ENCODE measurements at places on chromosomes 6 and 20.

GRCh38 chr6:149990212-149990660 is 26.5 kb downstream of the ULBP1 start:
- DNase-seq: no peak

- DNase-seq: no peak
Observed at GRCh38 chr20:33005908-33006775, 1.4 kb upstream of the BPIFB2 start.

GRCh38 chr6:145139140-145139850 is 596.0 kb downstream of the EPM2A start:
- no peak for DNase-seq

GRCh38 chr20:19881080-19881840 is 123.2 kb downstream of the RIN2 start:
- no peak for DNase-seq

- DNase-seq: no peak
Observed at GRCh38 chr20:46770330-46771194, 61.1 kb downstream of the SLC2A10 start.

GRCh38 chr20:17205084-17205813 is 21.6 kb upstream of the PCSK2 start:
- DNase-seq: no peak

DNA sequence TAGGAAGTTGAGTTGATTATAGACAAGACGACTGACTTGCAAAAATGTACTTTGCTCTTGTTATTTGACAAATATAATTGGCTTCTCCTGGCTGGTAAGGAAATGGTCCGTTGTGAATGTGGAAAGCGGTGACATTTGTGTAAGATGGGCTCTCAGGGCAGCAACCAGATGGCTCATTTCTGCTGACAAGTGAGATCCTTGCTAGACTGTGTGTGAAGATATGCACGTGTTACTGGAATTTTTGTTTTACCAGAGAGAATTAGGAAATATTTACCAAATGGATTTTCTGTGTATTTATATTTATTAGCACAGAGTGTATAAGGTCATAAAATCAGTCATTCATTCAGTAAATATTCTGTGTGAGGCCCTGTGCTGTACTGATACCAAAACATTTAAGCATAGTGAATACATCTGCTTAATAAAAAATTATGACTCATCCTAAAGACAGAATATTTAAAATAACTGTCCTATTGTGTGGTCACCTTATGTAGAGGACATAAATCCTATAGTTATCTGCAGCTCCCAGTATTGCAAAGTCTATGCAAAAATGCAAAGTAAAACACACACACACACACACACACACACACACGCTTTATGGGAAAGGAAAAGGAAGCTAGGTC is 109.9 kb upstream of the ASF1A start:
- peak; percentile 14 for DNase-seq
